ENCODE measurements at places on chromosomes 1 and 21.

DNA sequence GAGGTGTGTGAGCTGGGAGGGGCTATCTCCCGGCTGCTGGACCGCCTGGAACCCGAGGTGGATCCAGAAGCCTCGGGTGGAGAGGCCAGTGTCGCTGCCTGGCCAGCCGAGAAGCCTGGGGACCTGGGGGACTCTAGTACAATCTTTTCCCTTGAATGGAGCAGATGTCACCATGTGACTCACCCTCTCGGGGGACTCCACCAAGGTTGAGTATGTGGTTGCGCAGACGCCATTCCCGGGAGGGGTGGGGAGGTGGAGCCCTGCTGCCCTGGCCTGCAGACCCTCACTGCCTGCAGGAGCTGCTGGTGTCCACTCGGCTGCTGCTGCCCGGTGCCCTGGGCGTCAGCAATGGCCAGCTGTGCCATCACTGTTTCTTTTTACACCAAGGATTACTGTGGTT is 40.3 kb downstream of the TP73 start:
- DNase-seq: no peak

DNA sequence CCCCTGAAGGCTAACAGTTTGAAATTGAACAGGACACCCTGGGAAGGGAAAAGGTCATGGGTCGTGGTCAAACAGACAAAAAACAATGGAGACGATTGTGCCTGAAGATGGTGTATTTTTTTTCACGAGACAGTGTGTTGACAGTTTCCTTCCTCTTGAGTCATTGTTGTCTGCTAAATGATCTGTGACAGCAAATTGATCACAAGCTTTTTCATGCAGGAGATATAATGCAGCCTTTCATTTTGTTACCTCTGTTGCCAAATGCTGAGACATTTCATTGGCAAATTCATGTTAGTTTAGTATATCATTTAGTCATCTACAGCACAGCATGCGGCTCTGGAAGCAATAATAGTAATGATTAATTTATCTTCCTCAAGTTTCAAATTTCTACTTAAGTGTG is 27.7 kb downstream of the UBE2U start:
- no peak for DNase-seq

DNA sequence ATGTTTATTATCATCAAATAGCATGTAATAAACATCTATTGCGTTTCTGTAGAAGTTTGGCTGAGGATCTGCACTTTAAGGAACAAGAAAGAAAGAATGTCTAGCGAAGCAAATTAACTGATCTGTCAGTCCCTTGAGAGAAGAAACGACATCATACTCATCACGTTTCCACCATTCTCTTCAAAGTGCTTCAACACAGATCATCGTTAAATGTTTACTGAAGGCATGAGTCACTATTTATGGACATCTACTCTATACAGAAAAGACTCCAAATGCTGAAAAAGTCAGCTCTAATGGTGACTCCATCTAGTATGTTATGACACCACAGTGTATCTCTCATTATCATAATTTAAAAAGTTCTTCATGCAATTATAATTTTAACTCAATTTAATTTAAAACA is 369.1 kb downstream of the RGS7 start:
- DNase-seq: no peak

GRCh38 chr1:225343618-225344017 is 84.2 kb downstream of the LBR start:
- DNase-seq: no peak

GRCh38 chr1:62897788-62898187 is 113.9 kb downstream of the ATG4C start:
- no peak for DNase-seq

- no peak for DNase-seq
Measured at GRCh38 chr1:92754000-92754718, 30.7 kb downstream of the EVI5 start.
